ENCODE measurements at places on chromosomes 2 and 18.

DNA sequence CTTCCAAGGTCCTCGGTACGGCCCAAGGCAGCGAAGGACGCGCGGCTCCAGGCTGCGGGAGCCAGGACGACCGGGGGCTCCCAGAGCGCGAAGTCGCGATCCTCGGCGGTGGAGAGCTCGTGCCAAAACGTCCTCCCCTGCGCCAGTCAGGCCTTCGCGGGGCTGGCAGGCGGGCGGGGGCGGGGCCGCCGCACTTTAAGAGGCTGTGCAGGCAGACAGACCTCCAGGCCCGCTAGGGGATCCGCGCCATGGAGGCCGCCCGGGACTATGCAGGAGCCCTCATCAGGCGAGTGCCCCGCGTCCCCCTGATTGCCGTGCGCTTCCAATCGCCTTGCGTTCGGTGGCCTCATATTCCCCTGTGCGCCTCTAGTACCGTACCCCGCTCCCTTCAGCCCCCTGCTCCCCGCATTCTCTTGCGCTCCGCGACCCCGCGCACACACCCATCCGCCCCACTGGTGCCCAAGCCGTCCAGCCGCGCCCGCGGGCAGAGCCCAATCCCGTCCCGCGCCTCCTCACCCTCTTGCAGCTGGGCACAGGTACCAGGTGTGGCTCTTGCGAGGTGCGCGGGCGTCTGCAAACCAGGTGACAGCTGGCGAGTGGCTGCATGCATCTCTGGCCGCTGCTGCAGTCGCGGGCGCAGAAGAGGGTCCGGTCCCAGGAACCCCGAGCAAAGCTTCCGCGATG, at the start of gene CIDEA:
Gene CIDEA (plus strand): TSS at position 226 of the 684 bp plus-strand sequence. CDS start 23 bp downstream, at position 249.
- no peak for DNase-seq

DNA sequence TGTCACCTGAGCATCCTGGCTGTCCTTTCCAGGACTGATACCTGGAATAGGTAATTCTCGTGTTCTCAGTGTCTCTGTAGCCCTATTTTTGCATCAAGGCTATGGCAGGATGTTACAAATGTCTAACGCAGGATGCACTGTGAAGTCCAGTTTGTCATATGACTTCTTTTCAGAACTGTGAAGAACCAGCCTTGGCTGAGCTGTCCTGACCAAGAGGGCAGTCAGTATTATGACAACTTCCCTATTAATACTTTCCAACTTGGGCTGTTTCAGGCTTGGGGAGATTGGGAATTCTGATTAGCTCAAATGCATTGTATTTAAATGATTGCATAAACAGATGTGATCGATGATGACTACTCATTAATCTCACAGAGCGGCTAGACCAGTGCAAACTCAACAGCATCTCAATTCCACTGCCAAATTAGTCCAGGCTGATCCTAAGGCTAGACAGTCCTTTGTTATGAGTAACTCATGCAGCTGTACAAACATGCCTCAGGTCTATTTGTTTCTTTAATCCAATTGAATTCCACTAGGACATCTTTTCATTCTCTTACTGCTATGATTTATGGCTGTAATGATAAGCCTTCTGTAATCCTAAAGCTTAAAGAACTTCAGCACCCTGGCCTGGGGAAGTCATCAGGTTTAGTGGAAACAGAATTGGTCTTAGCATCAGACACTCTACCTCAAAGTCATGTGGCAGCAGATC, 331.6 kb downstream of the KCNS3 start:
- DNase-seq: no peak

DNA sequence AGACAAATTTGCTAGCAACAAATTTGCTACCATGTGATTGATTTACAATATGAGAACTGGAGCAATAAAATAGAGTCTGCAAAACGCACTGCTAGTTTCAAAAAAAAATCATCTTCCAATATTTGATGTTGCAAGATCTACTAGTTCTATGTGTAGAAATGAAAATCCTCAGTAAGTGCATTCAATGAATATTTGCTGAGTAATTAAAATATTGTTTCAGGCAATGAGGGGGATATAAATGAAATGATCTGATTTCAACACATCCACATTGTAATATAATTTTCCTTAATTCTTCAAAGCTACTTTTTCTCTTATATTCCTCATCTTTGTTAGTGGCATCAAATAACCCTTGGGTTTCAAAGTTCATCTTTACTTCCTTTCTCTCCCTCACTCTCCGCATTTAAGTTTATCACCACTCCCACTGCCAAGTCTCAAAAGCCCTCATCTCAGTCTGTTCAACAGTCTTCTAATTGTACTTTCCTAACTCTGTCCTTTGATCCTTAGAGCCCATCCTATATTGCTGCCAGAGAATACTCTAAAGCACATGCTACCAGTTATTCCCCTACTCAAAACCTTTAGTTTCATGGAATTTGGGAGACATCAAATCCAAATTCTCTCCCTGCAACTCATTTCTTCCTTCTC, 6.2 kb downstream of the OSGEPL1 start:
- no peak for DNase-seq

GRCh38 chr2:202121532-202122162, 48.6 kb downstream of the KIAA2012 start:
- DNase-seq: no peak

- DNase-seq: no peak
Measured at GRCh38 chr18:10032331-10033015, 118.7 kb downstream of the VAPA start.

GRCh38 chr18:76973520-76974266, 151.3 kb downstream of the ZNF236 start:
- no peak for DNase-seq

DNA sequence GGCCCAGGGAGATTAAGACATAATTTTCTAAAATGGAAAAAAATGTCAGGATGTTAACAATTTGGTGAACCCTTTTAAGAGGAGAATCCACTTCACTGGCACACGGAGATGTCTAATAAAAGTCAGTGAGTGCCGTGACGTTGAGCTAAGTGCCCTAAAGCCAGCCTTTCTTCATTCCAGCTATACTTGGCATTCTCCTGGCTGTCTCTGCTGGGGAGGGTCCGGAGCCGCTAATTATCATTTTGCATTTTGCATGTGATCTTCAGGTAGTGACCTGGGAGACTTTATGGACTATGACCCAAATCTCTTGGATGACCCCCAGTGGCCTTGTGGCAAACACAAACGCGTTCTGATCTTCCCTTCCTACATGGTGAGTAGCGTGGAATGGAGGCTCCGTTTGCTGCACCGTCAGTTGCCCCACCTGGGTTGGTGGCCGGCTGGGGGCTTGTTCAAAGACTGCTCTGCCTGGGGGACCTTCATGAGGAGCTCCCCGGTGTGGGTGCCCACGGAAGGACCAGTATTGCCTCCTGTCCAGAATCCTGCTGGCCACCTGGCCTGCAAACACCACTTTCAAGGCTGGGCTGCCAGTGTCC, 101.7 kb downstream of the CABLES1 start:
- no peak for DNase-seq

DNA sequence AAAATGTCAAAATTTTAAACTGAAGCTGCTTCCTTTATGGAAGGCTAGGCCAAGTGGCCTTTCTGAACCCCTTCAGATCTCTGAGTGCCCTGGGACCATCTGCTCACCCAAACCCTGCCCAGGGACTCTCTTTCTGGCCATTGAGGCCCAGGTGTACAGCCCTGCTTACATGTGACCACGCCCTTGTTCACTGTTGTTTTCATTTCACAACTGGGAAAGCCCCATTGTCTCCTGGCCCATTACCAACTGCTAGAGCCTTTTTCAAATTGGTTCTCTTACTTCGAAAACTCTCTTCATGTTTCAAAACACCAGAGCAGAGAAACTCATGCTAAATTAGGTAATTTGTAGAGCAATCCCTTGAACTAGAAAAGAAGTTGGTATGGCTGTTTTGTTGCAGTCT, 219.5 kb upstream of the TANK start:
- no peak for DNase-seq

DNA sequence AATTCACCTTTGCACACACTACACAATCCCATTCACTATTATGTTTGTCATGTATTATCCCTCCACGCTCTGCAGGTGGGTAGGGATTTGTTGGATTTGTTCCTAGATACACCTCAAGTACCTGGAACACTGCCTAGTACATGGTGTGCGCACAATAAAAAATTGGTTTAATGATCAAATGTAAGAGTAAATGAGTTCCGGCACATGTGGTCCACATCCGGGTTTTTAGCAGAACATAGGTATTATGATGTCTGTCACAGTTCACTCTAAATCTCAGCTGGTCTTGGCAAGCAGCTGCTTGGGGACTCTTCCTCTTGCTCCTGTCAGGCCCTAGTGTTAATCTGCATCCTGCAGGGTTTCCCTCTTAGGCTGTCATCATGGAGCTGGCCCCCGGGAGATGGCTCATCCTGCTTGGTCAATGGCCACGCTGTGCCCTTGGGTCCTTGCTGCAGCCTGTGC, 21.8 kb upstream of the IL1R1 start:
- no peak for DNase-seq

DNA sequence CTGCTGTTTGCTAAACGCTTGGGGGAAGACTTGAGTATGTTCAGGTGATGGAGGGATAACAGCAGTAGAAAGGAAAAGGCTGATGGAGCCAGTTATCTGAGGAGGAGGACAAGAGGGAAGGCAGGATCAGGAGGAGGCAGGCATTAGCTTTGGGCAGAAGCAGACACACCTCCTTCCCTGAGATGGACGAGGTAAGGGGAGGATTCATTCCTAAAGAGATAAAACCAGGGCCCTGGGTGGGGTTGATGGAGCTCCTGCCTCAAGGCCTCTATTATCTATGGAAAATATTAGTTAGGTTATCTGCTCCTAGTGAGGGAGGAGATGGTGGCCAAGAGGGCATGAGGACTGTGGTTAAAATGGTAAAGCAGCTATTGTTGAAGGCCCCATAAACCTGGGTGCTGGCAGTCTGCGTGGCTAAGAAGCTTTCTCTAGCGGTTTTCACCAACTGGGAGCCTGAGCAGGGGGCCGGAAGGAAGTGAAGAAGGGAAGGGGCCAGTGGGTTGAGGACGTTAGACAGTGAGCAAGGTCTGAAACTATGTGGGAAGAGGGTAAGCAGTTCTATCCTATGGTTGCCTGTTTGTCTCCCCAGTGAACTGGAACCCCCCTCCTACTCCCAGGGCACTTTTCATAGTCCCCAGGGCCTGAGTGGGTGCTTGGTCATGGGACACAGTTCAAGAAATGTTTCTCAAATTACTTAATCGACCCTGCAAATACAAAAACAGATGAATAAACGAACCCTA, 56.6 kb upstream of the HK2 start:
- no peak for DNase-seq

DNA sequence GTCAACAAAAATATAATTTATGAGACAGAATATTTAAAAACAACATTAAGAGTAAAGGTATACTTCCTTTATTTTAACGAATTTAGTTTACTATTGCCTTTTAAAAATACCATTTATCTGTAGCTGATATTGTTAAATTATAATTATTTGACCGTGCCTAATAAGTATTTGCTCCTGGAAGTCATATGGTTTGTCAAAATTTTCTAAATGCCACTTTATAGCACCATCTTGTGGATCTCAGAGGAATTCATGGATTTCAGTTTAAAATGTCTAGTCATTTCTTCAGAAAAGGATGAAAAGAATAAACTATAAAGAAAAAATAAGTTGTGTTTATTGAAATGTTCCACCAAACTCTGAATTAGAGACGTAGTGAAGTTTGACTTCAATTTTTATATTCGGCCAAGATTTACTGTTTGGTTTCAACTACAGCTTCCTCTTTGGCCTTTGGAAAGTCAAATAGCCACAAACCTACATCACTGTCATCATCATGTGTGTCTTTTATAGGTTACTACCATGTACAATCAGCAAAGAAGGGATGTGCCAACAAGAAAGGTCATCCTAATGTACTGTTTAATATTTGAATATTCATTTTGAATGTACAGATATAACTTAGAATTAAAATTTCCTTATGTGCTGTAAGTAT, 10.3 kb upstream of the FTCDNL1 start:
- DNase-seq: no peak

DNA sequence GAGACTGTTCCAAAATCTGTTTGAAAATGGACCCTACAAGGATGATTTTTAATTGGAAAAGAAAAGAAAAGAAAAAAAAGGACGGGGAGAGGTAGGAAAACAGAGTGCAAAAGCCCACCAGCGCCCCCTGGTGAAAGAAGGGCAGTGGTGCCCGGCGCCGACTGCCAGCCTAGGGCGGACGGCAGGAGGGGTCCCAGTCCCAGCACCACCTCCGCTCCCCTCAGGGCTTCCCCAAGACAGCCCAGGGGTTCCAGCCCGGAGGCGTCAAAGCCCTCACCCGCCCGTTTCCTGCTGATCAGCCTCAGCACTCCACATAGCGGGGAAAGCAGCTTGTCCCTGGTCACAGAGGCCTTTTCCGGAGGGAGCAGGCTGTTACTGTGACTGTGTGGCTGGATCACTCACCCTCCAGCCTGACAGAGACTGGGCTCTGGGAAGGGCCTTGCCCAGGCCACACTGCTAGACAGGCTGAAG, 213.9 kb downstream of the TFCP2L1 start:
- DNase-seq: no peak

- no peak for DNase-seq
Measured at GRCh38 chr2:219334076-219334475, 1.5 kb upstream of the RESP18 start.

DNA sequence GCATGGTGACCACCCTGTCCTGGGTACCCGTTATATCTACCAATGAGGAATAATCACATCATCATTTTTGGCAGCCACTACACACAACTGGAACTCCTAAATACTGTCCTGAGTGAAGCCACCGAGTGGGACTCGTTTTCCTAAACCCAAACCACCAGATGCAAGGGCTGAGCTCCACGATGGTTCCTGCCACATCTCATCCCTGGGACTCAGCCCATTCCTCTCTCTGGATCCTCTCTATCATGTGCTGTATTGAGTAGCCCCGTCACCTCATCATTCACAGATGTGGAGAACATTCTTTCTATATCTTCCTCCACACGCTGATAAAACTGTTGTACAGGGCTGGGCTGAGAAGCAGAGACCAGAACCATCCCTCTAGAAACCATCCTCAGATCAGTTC, 79.4 kb upstream of the SMAD7 start:
- DNase-seq: no peak

- DNase-seq: no peak
Measured at GRCh38 chr2:237708961-237709360, 81.6 kb downstream of the LRRFIP1 start.
